ENCODE measurements at places on chromosomes 6 and 20.

DNA sequence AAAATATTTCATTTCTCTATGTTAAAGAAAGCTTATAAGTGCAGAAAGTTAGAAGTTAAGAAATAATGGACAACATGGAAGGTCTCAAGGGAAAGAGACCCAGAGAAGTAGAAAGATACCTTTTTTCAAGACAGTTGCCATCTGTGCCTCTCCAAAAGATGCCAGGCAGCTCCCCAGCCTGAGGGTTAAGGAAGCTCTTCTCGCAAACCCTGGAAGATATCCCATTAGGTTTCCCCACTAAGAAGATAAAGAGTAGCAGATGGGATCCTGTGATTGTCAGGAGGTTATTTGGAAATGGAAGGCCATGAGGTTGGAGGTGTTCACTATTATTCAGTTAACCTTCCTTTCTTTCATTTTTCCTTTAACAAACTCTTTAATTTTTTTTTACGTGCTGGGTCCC lies 110.1 kb upstream of the SIM1 start:
- no peak for DNase-seq

GRCh38 chr6:152316024-152316423 lies 321.1 kb downstream of the SYNE1 start:
- DNase-seq: no peak

- no peak for DNase-seq
These were observed 53.8 kb upstream of the NRSN1 start for GRCh38 chr6:24072038-24072746.

GRCh38 chr6:37006793-37007339 lies 1.4 kb downstream of the FGD2 start:
- no peak for DNase-seq

GRCh38 chr6:34338811-34339210 lies 53.7 kb downstream of the NUDT3 start:
- no peak for DNase-seq

DNA sequence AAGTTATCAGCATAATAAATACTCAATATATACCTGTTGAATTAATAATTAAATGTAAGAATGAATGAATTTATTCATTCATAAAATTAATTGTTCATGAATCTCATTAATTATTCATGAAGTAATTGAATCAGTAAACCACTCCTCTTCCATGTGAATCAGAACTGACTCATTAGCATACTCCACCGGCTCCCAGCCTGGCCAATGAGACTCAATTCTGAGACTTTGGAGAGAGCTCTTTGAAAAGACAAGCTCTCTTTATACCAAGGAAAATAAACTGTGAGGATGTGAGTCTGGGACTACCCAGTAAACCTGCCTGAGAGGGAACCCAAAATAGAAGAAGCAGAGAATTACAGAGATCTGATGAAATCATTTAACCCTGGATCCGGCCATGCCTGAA lies 8.4 kb upstream of the SLC2A10 start:
- no peak for DNase-seq
